H1 (cell line): ENCODE measurements at places on chromosomes 12 and 14. TPM values are rescaled to one million over a fixed set of nuclear protein-coding genes. Genes with fewer than 3 reads are reported as not detected.
A peak's percentile ranks its signal among the peaks of the same experiment; 100 is the strongest.

Gene PXMP2
- 15.1 and 17.5 TPM in 2 replicates for total RNA-seq

- peak; percentile 36 for DNase-seq
These were observed 473.1 kb downstream of the TMEM121 start for GRCh38 chr14:105999361-106000028.

DNA sequence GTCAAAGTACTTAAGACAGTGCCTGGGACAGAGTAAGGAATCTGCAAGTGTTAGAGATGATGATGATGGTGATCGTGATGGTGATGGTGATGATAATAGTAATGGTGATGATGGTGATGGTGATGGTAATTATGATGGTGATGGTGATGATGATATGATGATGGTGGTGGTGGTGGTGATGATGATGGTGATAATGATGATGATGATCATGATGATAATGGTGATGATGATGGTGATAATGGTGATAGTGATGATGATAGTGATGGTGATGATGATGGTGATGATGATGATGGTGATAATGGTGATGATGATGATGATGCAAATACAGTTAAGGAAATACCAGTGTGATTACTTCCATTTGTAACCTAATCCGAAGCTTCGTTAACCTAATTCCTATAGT, 5.2 kb upstream of the TMEM132C start:
- DNase-seq, result no peak

DNA sequence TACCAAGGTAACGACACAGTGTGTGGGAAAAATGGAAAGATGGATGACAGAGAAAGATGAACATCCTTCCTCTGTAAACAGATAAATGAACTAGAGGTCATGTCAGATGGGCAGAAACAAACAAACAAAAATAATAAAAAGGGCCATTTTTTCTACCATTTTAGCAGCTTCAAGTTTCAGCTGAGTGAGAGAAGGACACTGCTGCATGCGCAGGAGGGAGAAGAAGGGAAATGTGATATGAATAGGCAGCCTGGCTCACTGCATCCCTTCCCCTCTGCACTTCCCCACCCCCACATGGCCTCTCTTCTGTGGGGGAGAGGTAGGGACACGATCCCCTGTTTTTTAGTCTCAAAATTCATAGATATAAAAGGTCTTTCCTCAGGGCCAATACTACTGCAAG, 492.0 kb downstream of the NELL2 start:
- DNase-seq, result no peak
